ENCODE measurements at places on chromosomes 11 and 22. TPM values are rescaled to one million over a fixed set of nuclear protein-coding genes. Genes with fewer than 3 reads are reported as not detected.

- DNase-seq, result no peak
Observed at GRCh38 chr11:92828556-92828955, 140.9 kb upstream of the MTNR1B start.

GRCh38 chr11:113952588-113952987, 22.3 kb upstream of the HTR3A start:
- DNase-seq, result no peak

- DNase-seq, result peak; percentile 38
Observed at GRCh38 chr11:76257074-76257719, 50.9 kb upstream of the WNT11 start.

DNA sequence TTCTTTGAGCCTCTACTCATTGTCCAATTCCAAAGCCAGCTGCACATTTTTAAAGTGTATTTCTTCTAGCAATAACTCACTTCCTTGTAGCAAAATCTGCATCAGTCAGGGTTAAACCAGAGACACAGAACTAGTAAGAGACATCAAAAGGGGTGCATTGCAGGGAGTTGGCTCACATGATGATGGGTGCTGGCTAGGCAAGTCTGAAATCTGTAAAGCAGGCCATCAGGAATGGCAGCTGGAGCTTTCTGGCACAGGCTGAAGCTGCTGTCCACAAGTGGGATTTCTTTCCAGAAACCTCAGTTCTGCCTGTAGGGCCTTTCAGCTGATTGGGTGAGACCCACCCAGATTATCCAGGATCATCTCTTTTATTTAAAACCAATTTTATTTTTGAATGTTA, 698.1 kb downstream of the NTM start:
- no peak for DNase-seq

GRCh38 chr22:36182056-36182455, 19.6 kb downstream of the APOL4 start:
- no peak for DNase-seq

GRCh38 chr22:28808716-28809355, 8.5 kb upstream of the XBP1 start:
- no peak for DNase-seq

GRCh38 chr11:109267293-109268095, 154.5 kb upstream of the C11orf87 start:
- no peak for DNase-seq

DNA sequence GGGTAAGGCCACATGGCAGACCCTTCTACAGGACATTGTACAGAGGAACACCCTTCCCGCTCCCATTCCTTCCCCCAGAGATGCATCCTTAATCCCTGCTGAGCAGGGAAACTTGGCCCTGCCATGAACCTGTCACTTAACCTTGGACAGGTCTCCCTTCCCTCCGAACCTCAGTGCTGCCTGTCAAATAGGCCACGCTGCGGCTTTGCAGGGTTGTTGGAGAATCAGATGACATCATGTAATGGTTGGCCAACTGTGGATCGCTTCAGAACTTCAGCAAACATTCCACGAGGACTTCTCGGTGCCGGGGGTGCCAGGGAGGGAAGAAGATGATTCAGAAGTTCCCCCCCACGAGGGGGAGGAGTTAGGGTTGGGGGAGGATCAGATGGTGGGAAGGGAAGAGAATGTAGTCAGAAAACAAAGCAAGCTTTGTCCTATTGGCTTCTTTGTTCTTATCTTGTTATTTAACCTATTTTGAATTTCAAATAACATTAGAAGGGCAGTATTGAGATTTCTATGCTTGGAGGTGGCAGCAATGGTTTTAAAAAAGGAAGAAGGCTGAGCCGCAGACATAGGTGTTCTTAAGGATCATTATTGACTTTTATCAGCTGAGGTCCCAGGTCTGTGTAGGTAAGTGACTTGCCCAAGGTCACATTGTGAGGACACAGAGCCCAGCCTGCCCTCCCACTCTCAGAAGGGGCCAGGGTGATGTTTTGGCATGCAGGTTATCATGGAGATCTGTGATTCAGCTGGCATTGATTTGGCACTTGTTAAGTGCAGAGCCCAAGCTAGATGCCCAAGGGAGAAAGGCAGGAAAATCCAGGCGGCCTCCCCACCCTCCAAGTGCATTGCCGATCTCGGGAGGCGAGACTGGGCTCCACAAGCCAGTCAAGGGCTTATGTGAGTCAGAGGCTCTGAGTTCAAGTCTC, 3.1 kb downstream of the CDC42EP1 start:
- peak; percentile 99 for DNase-seq

- no peak for DNase-seq
Observed at GRCh38 chr11:64734811-64735724, 8.9 kb downstream of the RASGRP2 start.

DNA sequence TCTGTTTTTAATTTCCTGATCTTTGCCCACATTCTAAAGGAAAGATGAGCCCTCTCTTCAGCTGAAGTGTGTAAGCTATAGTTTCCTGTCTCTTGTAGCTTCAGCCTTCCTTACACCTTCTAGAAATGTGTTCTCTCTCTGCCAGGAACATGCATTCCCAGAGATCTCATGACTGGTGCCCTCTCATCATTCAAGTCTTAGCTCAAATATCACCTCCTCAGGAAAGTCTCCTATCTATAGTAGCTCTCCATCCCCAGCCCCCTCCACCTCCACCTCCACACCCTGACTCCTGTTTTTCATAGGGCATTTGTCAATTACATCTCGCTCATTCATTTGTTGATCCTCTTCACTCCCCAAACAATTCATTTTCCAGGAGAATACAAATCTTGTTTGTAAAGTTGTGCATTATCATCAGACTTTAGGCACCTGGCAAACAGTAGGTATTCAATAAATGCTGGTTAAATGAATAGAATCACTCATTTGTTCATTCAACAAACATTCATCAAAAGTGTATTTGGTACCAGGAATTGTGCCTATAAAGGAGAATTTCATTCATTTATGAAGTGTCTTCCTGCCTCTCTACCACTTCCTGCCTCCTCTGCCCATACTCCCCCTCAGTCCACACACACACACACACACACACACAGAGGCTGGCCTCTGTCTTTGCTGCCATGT, 160.3 kb downstream of the BBOX1 start:
- DNase-seq, result no peak

- peak; percentile 81 for DNase-seq
Observed at GRCh38 chr11:65642014-65642671, 4.2 kb downstream of the SIPA1 start.

DNA sequence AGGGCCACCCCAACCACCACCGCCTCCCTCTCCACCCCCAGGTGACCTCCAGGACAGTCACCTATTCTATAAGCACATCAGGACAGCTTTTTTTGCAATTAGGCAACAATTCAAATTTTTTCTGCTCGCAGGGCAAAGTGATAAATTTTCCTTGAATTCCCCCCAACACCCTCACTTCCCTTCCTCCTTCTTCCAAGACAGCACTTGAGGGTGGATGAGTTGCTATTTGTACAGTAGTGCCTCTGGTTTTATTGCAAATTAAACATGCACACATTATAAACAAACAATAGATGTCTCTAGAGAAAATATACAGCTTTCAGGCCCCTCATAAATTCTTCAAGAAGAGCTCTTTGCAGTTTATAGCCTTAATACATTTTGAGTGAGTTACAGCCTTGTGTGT, 80.9 kb upstream of the USP47 start:
- DNase-seq, result no peak

GRCh38 chr11:9176136-9176535, 84.7 kb upstream of the SCUBE2 start:
- DNase-seq, result peak; percentile 38

DNA sequence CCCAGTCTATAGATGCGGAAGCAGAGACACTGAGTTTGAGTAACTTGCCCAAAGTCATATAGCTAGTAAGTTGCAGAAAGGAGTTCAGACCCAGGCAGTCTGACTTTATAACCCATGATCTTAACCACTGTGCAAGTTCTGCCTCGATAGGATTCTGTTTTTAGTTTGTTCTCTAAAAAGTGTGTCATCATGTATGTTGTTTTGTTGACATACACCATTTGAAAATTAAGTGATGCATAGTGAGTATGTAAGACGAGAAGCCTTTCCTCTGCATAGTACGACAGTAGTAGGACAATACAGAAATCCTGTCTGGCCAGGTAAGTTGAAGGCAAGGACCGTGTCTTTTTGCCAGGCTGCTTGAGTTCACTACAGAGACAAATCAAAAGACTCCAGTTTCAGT, 3.3 kb downstream of the ZC3H12C start:
- DNase-seq, result no peak

DNA sequence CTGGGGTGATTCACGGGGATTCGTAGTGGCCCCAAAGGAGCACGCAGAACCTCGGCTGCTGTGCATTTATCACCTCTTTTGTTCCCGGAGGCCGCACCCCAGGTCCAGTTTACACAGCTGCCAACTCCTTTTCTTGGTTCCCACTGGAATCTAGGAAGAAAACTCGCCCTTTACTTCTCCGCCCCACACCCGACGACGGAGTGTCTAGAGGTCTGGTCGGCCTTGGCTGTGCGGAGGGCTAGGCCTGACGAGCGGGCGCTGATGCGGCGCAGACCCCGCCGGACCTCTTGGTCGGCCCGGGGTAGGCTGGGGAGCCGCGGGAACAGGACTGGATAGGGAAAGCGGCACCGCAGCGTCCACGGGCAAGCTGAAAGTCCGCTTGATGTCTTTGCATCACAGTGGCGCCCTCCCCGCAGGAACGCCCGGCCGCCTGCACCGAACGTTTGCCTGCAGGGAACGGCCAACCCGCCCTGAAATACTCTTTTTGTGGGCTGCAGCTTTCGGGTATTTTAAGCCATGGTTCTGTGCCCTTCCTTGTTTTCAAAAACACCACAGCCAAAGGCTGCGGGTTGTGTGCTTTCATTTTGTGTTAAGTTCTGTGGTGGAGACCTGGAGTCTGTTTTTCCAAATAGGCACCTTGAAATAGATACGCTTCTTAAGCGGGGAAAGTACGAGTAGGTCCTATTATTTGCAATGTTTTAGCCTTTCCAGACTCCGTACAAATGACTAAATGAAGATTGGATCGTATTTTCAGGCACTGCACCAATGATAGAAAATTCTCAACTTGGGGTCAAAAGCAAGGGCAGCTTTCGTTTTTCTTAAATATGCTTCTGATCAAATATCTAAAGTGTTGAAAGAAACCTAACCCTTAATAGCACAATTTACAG, 829 bp upstream of the ZBED5 start:
- DNase-seq, result peak; percentile 86

DNA sequence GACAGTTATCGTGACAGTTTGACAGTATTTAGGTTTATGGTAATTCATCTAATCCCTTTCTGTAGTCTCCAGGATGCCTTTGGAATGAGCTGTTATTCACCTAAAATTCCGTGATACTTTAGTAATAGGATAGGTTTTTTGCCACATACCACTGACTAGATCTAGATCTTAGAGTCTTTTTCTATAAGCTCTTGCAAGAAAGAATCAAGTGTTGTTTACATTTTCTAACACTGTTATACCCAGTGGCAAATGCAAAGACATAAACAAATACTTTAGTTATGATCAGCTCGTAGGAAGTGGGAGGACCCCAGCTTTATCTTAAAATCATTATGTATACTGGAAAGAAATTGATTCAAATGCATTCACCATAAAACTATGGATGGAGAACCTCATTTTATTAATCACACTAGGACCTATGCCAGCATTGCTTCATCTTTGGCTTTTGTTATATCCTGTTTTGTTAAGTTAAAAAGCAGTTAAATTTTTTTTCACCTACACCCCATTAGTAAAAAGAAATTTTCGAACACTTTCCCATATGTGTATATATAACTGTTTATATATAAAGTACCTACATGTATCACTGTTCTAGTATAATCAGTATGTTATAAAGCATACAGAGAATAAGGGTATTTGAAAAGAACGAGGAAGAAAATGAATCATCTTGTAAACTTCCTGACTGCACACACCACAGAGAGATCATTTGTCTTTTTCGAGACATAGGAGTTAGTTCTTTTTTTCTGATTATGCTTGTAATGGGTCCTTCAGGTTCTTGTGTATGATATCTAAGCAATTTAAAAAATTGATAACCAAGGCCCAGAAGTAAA, 60.9 kb downstream of the PDHX start:
- DNase-seq, result peak; percentile 79

DNA sequence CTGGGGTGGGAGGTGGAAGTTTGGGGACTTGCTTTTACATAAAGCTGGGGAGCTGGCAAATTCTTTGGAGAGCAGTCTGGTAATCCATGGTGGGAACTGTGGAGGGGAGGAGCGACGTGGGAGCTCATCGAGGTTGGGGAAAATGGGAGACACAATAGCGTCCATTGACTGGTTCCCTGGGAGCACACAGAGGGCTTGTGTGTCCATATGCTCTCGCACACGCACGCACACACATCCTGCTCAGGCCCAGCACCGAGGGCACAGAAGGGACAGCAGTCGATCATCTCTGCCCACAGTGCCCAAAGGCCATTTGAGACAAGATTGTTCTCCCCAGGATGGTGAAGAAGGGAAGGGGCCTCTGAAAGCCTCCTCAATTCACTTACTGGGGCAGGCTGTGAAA, 53.7 kb downstream of the FBXO7 start:
- DNase-seq, result no peak

DNA sequence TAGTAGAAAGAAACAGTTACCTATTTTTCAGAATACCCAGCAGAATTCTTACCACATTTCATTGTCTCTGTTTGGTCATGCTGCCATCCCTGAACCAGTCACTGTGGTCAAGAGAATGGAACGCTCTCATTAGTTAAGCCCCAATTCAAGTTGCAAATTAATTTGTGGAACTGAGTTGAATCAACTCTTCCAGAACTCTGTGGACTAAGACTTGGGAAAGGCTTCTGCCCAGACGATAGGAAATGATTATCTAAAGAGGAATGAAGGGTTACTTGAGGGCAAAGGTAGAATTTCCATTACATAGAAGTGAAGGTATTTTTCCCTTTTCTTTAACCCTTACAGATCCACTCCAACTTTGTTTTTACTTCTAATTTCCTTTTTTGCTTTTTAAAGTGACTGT, 286.4 kb downstream of the DYNC2H1 start:
- DNase-seq, result no peak

DNA sequence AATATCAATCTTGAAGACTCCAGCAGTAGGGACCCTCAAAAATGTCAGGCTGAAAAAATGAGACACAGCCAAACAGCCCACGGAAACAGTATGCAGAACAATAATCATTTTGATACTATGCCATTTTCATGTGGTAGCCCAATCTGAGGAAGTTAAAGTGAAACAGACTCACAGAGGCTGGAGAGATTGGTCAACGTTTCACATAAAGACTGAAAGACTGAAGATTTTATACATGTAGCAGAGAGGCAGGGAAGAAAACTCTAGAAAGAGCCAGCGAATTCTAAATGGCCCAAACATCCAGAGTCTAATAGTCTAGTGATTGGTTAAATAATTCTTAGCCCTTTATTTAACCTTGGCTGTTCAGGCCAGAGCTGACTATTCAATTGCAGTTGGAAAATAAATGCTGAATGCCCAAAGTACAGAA, 49.4 kb downstream of the MAML2 start:
- no peak for DNase-seq

GRCh38 chr22:35128637-35129036, 62.7 kb downstream of the ISX start:
- no peak for DNase-seq

Gene INPP5J
- 0.36 TPM for total RNA-seq

Gene CRYBB1
- not detected for total RNA-seq

Gene SSTR3
- not detected for total RNA-seq

Gene KRTAP5-2
- total RNA-seq, result not detected

Gene CD6
- total RNA-seq, result not detected

Gene RIN1
- 27.1 TPM for total RNA-seq

Gene CFAP68
- 10.9 TPM for total RNA-seq
